Left ventricle myocardium superior (tissue), 1 donor: ENCODE measurements at places on chromosomes 11 and 22. TPM values are rescaled to one million over a fixed set of nuclear protein-coding genes. Genes with fewer than 3 reads are reported as not detected.

XRCC6 gene
- total RNA-seq = 172 TPM

DNA sequence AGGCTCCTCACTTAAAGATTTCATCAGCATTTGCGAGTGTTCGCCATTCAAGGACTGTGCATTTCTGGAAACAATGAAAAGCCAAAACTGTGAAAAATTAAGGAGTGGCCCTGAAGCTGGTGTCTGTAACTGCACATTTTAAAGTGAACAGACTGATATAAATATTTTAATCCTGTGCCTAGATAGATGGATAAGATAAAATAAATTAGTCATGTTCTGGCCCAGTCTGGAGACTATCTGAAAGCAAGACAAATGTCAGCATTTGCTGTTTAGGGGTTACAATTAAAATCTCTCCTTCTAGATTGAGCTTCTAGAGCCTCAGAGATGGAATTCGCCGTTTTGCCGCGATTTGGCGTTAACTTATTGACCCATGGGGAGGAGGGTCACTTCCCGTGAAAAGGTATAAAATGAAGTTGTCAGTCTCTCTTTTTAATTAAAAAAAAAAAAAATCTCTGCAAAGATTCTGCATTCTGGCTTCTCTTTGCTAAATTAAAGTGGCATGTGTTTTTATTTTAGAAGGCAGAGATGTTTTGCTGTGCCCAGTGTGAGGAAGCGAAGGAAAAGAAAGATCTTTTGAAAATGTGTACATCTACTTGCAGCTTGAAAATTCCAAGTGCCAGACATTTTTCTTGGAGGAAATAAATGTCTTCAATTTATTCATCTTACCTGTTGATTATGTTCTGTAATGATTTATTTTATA, 79.7 kb upstream of the WNT7B start:
- no peak for DNase-seq

GRCh38 chr11:32479291-32479690, 44.0 kb upstream of the WT1 start:
- no peak for DNase-seq

APOL6 gene
- 5.2 TPM for total RNA-seq

OR52H1 gene
- total RNA-seq = not detected

DNA sequence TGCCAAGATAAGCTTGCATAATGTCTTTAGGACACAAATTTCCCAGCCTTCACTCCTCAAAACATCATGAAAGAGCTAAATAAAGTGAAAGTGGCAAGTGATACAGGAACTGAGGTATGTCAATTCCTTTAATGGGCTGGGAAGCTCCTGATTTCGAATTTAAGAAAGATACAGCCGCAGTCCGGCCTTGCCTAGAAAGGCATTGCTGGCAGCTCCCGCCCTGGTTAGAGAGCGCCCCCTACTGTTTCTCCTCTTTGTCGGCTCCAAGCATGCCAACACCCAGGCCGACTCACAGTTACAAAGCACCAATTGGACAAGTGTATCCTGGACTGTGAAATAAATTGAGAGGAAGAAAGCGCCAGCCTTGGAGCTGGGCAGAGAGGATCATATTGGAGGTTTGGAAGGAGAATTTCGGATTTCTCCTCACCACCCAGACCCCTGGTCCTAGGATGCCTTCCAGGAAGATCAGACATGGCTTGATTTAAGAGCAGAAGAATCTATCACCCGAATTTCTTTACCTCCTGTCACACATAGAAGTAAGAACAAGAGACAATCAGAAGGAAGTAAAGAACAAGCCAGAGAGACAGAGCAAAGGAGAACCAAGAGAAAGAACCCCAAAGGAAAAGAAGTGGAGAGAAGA, 84.0 kb downstream of the FAM76B start:
- peak; percentile 82 for DNase-seq

GRCh38 chr11:130156108-130157022, 3.2 kb upstream of the ST14 start:
- DNase-seq = no peak

- no peak for DNase-seq
Observed at GRCh38 chr11:69295079-69295994, 1.4 kb downstream of the MYEOV start.

SMIM35 gene
- not detected for total RNA-seq

GRCh38 chr11:1204381-1205101, 18.3 kb upstream of the MUC5B start:
- DNase-seq = peak; percentile 20

DGCR6 gene
- total RNA-seq = 11.2 TPM

C11orf16 gene
- not detected for total RNA-seq

MRGPRE gene
- 0.42 TPM for total RNA-seq

GRCh38 chr11:69822676-69823494, 3.7 kb upstream of the FGF3 start:
- DNase-seq = peak; percentile 3

GRCh38 chr11:64083398-64084080, 47.8 kb downstream of the FLRT1 start:
- DNase-seq = no peak

DNA sequence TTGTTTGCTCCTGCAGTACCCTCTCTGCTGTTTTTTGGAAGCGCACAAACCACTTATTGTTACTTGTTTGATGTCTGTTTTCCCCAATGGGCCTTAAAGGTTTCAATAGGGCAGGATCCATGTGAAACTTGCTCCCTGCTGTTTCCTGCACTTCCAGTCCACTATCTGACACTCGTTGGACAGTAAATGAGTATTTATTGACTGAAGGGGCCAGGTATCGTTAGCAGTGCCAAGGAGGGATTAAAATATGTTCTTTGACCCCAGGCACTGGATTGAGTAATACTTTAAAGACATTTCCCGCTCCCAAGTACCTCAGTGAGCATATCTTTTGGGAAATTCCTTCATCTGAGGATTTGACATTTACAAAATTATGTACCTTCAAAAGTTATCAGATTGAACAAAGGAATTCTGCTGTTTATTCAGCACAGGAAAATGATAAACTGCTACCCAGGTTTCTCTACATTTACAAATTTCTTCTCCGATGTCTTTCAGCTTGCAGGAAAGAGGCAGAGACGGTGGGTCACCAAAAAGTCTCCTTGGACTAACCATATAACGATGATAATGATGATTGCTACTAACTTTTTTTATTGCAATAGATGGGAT, 23.3 kb upstream of the OR9Q2 start:
- no peak for DNase-seq

- no peak for DNase-seq
Observed at GRCh38 chr11:114298710-114299109, 2.5 kb downstream of the NNMT start.

- no peak for DNase-seq
Observed at GRCh38 chr11:45777127-45777969, 27.6 kb upstream of the SLC35C1 start.

DNA sequence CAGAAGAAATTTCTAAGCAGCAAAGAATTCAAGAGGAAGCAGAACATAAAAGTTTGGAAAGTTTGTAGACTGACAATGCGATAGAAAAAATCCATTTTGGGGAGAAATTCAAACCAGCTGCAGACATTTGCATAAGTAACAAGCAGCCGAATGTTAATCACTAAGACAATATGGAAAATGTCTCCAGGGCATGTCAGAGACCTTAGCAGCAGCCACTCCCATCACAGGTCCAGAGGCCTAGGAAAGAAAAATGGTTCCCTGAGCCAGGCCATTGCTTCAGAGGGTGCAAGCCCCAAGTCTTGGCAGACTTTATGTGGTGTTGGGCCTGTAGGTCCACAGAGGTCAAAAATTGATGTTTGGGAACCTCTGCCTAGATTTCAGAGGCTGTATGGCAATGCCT, 155.4 kb downstream of the NELL1 start:
- no peak for DNase-seq

- DNase-seq = no peak
Observed at GRCh38 chr22:29197096-29197495, 8.6 kb upstream of the EMID1 start.

GRCh38 chr11:62075438-62075837, 48.4 kb upstream of the INCENP start:
- DNase-seq = no peak

DNA sequence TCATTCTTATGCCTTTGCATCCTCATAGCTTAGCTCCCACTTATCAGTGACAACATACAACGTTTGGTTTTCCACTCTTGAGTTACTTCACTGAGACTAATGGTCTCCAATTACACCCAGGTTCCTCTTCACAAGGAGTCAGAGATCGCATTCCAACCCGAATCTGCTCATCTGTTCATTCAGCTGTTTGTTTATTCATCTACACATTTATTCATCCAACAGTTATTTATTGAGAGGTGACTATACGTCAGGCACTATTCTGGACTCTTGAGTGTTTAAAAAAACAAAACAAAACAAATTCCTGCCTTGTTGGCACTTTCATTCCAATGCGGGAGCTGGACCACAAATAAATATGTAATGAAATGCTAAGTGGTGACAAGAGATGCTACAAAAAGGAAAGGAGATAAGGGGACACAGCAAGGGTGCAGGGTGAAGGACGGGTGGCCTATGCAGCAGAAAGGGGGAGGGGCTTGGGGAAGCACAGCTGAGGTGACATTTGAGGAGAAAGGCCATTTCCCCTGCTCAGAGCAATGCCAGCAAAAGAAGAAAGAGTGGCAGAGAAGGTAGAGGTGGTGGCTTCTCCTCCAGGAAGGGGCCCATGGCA, 393.8 kb upstream of the SYN3 start:
- no peak for DNase-seq

DNA sequence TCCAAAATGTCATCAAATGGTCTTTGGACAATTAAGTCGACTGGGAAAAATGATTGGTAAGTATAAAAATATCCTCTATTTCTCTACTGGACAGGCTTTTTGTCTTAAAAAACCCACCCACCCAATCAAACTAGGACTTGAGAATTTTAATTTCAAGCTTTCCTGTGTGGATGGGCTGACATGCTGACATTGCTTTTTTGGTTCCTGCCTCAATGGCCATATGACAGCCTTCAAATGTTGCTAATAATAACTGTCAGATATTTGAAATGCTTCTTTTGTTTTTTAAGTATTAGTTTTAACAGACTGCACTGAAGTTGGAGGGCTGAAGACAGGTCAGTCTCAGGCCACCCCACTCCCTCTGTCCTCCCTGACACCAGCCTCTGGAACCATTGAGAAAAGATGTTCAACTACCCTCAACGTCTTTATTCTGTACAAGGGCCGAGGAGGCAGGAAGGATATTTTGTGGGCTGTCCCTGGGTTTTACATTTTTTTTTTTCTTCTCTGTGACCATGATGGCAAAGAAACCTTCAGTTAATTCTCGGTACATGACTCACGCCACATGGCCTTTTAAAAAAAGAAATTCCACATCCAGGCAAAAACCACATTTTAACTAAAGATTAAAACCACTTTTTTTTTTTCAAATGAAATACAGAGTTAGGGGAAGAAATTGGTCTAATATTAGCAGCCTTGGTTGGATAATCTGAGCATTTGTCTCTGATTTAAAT, 130.4 kb downstream of the SLC1A2 start:
- no peak for DNase-seq

GRCh38 chr11:59192446-59193020, 20.2 kb downstream of the MPEG1 start:
- DNase-seq = no peak

- peak; percentile 77 for DNase-seq
Observed at GRCh38 chr22:25942856-25943411, 200.9 kb downstream of the MYO18B start.

DNA sequence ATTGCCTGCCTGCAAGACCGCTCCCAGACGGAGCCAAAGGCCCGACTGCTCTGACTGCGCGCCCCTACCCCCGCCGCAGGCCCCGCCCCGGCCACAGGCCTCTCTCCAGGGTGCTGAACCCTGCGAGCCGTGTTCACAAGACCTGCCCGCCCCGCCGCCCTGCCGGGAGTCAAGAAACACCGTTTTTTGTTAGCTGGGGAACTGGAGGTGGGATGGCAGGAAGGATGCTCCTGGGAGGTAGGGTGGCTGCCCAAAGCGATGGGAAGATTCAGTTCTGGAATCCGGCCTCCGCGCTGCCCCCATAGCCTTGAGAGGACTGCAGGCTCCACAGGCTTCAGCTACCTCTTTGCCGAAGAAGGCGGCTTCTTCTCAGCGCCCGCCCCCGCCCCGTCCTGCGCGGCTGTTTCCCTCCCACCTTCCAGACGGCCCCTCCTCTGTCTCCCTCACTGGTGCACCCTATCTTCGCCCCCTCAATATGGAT, 2.7 kb upstream of the PDE2A start:
- peak; percentile 80 for DNase-seq

DNA sequence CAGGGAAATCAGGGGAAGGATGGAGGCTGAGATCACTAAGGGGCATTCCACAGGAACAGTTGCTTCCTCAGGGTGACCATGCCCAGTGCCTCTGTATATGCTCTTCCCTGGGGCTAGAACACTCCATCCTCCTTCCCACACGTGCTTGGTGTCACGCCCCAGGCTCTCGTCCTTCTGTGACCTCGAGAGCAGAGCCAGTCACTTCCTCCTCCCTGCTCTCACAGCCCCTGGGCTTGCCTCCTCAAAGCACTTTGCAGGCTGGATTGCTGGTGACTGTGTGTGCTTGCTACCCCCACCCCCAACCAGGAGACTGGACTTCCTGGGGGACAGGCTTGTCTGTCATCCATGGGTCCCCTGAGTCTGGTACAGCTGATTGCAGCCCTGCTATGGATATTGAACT, 56.5 kb upstream of the AMPD3 start:
- peak; percentile 46 for DNase-seq

DNA sequence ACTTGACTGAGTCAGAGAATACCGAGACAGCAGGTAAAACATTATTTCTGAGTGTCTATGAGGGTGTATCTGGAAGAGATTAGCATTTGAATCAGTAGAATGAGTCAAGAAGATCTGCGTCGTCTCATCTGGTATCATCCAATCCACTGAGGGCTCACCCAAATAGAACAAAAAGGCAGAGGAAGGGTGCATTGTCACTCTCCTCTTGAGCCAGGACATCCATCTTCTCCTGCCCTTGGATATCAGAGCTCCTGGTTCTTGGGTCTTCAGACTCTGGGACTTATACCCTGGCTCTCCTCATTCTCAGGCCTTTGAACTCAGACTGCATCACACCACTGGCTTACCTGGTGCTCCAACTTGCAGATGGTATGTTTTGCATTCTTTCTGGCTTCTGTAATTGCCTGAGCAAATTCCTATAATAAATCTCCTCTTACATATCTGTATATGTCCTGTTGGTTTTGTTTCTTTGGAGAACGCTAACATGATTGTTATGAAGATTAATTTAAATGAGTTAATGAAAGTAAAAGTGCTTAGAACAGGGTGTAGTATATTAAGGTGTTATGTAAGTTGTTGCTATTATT, 49.3 kb downstream of the ME3 start:
- no peak for DNase-seq

TESMIN gene
- 0.32 TPM for total RNA-seq

CD3D gene
- total RNA-seq = 1.6 TPM

GAL3ST3 gene
- 3.5 TPM for total RNA-seq

OR52A1 gene
- not detected for total RNA-seq

PTGDR2 gene
- 3.1 TPM for total RNA-seq

DNA sequence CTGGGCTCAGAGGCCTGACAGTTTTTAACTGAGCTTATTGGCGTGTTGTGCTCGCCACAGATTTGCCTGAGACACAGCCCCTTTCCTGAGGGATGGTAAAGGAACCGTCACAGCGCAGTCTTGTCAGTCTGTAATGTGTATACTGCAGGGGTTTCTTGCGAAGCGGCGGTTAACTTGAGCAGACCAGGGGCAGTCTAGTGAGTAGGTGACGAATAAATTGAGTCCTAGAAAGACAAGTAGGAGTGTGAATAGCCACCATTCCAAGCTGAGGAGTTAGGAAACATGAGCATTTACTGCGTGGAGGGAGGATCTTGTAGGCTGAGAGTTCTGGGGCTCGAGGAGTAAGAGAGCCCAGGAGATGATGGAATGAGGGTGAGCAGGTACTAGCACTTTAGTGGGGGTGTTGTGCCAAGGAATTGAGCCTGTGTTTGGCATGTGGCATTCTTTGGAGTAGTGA, 1.4 kb downstream of the MED15 start:
- DNase-seq = no peak

- DNase-seq = peak; percentile 72
Observed at GRCh38 chr11:94794287-94795168, 26.4 kb downstream of the AMOTL1 start.
